ENCODE measurements at places on chromosomes 5 and 9.

- no peak for DNase-seq
These were observed 69.8 kb downstream of the ESM1 start for GRCh38 chr5:54915466-54916027.

- DNase-seq, result no peak
These were observed 570.4 kb upstream of the ST8SIA4 start for GRCh38 chr5:101473483-101473882.

DNA sequence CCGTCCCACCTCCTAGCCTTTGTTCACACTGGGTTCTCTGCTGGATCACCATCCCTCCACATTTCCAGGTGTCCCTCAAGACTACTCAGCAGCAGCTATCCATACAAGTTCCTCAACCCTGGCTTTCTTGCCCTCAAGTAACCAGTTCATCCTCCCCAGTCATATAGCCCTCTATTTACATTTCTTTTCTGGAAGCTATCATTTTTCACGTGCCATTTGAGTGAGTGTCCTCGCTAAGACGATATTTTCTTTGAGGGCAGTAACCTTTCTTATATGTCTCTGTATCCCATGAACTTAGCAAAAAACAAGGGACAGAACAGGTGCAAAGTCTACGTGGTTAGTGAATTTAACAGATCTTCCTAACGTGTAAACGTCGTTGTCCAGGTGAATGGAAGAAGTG is 29.6 kb upstream of the KCNMB1 start:
- DNase-seq, result no peak

DNA sequence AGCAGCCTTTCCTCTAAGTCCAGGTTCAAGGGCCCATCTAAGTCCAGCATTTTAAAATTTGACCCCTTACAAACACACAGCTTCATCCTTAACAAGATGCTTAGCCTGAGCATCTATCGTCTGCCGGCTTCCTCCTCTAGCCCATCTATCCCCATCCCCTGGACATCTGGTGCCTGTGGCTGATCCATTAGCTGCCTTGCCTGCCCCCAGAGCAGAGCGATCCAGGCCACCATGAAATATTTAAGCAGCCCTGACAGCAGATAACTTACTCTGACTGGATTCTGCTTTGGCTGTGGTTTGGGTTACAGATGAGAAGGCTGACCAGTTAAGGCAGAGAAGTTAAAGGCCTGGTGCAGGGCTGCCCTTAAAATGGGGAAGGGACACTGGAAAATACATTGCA is 30.9 kb upstream of the CPEB4 start:
- DNase-seq, result no peak

DNA sequence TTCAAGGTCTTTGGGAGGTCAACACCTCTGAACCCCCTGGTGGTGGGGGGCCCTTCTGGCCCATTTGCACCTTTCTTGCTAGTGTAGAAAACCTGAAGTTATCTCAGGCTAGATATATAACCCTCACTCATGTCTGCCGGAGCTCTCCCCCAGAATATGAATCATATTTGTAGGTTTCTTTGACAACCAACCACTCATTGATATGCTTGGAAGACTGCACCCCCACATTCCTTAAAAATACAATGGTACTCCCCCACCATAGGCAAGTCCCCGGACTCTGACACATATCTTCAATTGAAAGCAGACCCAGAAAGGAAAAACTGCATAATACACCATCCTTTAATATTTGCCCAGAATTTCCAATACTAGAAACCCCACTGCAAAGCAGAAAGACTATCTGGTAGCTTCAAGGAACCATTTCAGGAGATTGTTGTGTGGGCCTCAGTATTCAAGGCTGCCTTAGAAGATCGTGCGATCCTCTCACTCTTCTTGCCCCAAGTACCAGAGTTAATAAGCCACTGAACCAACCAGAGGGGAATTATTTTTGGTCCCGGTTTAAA is 978 bp upstream of the UBE2B start:
- DNase-seq, result peak; percentile 11

GRCh38 chr5:145887976-145888574 is 15.3 kb upstream of the GRXCR2 start:
- DNase-seq, result no peak

DNA sequence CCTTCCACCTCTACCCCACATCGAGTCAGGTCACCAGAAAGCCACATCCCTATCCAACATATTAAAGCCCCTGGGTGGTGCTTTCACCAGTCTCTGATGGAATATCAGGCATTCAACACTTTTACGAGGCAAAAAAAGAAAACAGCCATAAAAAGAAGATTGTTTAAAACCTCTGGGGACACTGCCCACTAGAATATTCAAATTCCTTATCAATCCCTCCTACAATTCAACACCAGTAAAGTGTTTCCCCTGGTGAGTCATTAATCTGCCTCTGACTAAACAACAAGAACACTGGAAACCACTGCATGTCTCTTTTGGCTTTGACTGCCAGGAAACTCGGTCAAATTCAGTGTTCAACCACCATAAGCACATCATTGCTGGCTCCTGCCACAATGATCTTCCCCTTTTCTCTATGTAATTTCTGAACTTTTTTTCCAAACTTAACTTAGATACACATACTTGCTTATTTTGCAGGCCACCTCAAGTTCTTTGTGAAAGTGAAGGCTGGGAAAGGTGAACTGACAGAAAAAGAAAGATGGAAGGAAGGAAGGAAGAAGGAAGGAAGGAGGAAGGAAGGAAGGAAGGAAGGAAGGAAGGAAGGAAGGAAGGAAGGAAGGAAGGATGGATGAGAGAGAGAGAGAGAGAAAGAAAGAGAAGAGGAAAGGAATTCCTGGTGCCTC is 105.3 kb downstream of the PAX5 start:
- no peak for DNase-seq

DNA sequence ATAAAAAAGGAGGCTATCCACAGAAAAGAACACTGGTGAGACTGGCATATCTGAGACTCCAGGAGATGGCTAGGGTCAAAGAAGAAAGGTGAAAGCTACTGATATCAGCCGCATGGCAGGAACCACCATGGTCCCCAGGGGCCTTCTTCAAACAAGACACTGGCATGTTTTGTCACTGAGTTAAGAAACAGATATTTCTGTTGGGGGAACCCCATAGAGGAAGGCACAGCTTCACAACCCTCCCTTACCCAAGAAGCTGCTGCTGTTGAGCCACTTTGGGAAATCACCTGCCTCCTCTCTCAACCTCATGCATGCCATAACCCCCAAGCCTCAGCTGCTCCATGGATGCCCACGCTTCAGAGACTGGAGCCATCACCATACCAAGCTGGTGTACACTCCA is 13.3 kb upstream of the BTNL3 start:
- no peak for DNase-seq

GRCh38 chr9:36041506-36041905 is 4.8 kb downstream of the RECK start:
- no peak for DNase-seq

- DNase-seq, result no peak
These were observed 113.9 kb downstream of the WNK2 start for GRCh38 chr9:93297659-93298497.

GRCh38 chr5:178199581-178200434 is 4.5 kb upstream of the HNRNPAB start:
- no peak for DNase-seq

DNA sequence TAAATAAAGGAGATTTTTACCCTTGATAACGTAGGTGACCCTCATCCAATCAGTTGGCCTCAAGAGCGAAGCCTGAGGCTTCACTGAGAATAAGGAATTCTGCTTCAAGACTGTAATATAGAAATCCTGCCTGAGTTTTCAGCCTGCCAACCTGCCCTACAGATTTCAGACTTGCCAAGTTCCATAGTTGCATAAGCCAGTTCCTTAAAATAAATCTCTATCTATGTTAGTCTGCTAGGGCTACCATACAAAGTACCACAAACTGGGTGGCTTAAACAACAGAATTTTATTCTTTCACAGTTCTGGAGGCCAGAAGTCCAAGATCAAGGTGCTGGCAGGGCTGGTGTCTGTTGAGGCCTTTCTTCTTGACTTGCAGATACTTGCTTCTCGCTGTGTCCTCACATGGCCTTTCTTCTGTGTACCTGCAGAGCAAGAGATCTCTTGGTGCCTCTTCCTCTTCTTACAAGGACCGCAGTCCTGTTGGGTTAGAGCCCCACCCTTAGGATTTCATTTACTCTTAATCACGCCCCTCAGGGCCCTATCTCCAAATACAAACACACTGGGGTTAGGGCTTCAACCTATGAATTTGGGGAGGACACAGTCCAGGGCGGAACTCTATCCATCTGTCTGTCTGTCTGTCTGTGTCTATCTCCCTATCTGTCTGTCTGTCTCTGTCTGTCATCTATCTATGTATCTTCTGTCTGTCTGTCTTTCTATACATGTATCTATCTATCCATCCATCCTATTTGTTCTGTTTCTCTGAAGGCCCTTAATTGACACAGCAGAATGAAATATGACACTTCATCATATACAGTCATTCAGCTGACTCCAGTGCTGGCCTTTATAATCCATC is 17.0 kb upstream of the CMBL start:
- DNase-seq, result no peak

DNA sequence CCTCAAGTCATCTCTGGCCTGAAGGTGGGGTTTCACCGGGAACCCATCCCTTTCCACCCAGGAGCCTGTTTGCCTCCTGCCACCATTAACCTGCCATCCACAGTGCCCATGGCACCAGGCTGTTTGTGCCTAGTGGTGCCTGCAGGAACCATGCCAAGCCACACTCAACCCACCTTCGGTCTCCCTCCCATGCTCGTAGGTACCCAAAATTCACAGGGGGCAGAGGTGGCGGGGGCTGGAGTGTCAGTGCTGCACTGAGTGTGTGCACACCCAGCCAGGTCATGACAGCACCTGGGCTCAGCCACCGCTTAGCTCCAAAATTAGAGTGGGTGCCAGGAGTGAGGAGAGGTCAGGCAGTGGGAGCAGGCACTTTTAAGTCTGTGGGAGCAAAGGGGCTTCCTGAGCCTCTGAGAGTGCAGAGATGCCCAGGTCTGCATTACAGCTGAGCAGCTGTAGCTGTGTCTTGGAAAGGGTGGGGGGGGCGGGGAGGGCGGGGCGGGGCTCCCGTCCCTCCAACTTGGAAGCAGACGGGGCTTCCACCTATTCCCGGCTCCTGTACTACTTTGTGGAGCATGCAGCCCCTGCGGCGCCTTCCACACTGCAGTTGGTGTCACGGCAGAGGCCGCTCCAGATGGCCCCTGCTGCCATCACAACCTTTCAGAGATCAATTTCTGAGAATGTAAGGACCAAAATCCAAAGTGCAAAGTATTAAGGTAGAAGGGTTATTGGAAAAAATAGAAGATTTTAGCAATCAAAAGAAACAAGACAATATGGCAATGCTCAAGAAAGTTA is 2396.8 kb upstream of the C9orf72 start:
- DNase-seq, result no peak

Data from activated T-cell treated with anti-CD3 and anti-CD28 coated beads for 4 hours (primary cell).